ENCODE measurements at places on chromosomes 13 and 19.

GRCh38 chr13:84588023-84588422, 705.7 kb upstream of the SLITRK1 start:
- DNase-seq: no peak

- DNase-seq: no peak
These were observed 388.0 kb downstream of the LMO7 start for GRCh38 chr13:76024151-76024550.

DNA sequence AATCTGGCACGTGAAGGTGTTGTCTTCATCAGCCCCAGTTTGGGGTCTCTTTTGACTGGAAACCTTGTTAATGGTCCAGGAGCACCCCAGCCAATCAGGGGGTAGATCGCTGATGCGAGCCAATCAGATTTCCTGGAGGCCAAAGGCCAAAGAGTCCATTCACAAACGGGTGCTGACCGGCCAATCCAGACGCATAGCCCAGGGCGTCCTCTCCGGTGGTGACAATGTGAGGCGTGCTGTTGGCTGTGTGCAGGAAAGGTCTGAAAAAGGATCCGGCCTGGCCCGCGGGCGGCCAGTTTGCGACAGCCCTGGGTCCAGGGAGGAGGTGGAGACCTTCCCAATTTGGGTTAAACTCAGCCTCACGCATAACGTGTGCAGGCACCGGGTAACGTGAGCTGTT, 3.1 kb downstream of the MAST3 start:
- DNase-seq: no peak

GRCh38 chr13:96968027-96968426, 26.2 kb downstream of the OXGR1 start:
- no peak for DNase-seq

- no peak for DNase-seq
These were observed 6.2 kb downstream of the ZNF763 start for GRCh38 chr19:11971041-11971440.

DNA sequence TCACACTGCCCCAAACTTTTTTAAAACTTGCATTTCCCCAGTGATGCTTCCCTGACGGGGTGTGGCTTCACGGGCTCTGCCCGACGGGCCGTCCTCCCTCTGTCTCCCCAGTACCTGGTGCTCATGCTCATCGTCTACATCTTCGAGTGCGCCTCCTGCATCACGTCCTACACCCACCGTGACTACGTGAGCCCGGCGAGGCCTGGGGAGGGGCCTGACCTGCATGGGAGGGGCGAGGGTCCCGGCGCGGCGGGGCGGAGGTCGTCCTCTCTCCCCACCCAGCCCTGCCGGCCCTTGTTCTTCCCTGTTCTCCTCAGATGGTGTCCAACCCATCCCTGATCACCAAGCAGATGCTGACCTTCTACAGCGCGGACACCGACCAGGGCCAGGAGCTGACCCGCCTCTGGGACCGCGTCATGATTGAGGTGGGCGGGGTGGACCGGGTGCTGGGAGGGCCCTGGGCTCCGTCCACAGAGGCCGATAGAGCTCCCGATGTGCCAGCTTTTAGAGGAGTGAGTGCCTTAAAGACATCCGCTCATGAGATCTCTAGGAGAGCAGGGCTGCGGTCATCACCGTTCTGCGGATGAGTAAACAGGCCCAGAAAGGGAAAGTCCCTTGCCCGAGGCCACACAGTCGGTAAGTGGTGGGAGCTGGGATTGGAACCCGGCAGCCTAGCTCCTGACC, 6.9 kb downstream of the UPK1A start:
- DNase-seq: no peak

GRCh38 chr13:98772794-98773452, 20.5 kb upstream of the SLC15A1 start:
- no peak for DNase-seq

GRCh38 chr19:10935371-10936059, 6.9 kb downstream of the TIMM29 start:
- no peak for DNase-seq

GRCh38 chr13:111620586-111620985, 300.1 kb downstream of the TEX29 start:
- DNase-seq: no peak

GRCh38 chr19:38492181-38492813, 58.8 kb downstream of the RYR1 start:
- no peak for DNase-seq

DNA sequence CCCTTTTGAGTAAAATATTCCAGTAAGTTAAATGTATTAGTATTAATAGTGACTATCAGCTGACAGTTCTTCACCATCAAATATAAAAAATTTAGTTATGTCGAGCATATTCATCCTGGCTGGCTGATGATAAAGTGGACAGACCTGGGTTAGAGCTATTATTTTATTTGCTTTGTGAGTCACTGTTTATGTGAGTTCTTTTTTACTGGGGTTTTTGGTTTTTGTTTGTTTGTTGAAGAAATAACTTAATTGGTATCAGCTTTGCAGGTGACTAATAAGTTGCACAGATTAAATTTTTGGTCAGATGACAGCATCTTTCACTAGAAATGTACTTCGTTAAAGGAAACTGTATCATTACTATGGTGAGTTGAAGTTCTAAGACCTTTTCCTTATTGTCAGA, 224.7 kb downstream of the GGACT start:
- DNase-seq: no peak

DNA sequence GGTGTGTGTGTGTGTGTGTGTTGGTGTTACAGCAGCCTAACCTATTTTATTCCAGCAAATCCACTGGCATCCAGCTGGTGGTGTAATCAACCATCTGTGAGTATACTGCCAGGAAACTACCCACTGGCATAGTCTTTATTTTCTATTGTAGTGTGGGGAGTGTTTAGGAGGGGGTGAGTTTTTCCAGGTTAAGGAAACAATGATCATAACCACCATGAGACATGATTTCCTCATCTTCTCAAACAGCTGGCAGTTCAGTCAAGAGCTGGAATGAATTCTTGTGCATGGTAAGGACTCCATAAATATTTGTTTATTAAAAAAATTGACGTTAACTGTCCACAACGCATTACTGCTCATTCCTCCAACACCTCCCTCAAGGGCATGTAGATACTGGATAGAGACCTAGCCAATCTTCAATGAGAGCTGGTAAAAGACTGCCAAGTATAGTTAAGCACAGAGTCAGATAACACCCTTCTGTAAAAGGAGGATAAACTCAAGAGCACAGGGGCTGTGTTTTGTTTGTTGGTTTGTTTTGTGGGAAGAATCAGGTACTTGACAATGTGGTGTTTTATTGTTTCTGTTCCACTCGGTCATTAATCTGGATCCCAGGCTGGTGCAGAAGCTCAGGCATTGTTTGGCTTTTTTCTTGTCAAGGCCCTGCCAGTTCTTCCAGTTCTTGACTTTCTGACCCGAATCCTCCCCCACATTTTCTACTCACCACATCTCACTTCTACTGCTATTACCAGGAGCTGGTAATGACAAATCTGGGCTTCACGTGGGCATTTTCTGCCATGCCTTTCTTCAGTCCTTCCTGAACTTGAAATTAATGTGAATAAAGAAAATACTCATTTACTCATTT, 31.6 kb upstream of the SLC46A3 start:
- DNase-seq: no peak

DNA sequence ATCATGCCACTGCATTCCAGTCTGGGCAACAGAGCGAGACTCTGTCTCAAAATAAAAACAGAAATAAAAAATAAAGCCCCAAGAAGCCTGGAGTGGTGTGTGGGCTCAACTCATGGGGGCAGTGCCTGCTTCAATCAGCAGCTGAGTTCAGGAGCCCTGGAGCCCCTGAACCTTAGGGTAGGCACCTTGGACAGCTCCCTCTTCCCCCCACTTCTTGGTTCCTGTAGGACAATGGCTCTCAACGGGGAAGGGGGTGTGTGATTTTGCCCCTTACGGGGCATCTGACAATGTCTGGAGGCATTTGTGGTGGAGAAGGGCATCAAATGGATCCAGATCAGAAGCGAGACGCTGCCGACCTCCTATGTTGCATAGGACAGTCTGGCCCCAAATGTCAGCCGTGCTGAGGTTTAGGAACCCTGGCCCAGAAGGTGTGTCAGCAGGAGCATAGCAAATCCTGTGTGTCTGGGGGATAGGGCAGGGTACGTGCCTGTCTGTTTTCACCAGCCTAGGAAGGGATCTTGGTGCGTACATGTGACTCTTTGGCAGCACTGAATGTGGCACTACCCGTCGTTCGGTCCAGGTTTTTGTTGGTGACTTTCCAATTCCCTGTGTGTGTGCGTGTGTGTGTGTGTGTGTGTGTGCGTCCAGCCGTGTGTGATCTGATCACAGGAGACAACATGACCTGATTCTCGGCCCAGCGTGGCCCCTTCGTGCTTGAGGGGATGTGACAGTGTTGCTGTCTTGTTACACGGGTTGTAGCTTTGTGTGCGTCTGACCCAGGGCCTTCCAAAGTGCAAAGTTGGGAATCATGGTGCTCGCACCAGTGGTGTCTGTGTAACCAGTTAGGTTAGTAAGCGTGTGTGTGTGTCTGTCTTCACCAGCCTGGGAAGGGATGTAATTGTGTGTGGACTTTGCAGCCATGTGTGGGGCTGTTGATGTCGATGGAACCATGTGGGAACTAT, 7.5 kb downstream of the IGLON5 start:
- no peak for DNase-seq

- no peak for DNase-seq
These were observed 102.8 kb downstream of the TEX29 start for GRCh38 chr13:111423168-111423785.

DNA sequence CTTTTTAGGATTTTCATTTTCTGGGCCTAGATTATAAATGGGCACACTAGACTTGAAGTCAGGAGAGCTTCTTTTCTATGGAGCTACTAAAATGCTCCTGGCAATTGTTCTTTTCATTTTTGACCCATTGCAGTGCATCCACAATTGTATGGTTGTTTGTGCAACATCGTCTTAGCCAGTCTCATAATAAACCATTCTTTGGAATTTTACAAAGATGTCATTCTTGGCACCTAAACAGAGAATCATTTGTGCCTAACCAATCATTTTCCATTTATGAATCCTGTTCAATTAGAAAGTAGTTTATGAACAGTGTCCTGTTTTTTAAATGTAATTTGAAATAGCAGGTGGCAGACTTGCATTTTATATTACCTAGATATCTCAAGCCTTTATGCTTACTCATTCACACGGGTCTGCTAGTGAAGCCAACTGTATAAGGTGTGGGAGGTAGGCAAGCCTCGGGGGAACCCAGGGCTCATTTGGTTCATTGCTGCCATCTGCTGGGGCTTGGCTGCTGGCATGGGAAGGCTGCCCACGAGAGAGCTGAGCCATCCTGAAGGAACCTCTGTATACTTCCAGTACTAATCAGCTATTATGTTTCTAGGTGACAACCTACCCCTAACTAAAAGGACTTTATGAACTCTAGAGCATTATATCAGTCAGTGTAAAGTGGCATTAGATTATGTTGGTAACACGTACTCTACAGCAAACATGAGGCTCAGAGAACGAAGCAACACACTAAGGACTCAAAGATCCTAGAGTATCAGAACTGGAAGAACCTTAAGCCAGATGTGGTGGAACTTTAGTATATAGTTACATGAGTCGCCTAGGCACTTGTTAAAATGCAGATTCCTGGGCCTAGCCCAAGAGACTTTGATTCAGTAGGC, 60.0 kb downstream of the TPT1 start:
- no peak for DNase-seq

GRCh38 chr13:114106991-114107685, 25.3 kb downstream of the RASA3 start:
- DNase-seq: peak; percentile 74

DNA sequence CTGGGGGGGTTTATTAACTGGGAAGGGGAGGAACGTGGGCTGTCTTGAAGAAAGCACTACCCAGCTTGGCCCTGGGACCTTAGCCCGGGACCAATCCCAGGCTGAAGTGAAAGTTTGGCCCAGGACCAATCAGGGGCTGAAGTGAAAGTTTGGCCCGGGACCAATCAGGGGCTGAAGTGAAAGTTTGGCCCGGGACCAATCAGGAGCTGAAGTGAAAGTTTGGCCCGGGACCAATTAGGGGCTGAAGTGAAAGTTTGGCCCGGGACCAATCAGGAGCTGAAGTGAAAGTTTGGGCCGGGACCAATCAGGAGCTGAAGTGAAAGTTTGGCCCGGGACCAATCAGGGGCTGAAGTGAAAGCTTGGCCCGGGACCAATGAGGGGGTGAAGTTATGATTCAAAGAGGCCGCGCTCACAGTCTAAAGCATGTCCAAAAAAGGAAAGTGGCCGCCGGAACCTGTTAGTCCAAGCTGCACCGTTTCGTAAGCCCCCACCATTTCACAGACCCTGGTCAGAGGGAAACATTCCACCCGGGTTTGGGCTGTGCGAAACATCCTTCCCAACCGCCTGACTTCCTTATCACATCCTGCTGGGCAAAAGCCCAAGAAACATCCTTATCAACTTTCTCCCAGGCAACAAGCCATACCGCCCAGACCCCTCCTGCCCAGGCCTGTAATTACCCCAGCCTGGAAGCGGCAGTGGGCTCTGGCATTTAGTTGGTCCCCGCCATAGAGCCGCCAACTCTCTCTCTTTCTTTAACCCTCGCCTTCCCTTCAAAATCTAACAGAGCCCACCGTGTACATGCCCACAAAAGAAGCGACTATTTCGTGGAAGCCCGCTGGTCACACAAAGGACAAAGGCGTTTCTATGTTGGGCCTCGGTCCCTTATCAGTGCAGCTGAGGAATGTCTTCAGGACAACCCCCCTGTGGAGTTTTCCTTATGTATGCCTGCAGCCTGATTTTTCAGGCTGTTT, 1.1 kb downstream of the ZNF850 start:
- DNase-seq: peak; percentile 76

GRCh38 chr19:4181053-4181508, 1.3 kb downstream of the SIRT6 start:
- no peak for DNase-seq

- no peak for DNase-seq
These were observed 103.9 kb downstream of the HS6ST3 start for GRCh38 chr13:96193728-96194310.

DNA sequence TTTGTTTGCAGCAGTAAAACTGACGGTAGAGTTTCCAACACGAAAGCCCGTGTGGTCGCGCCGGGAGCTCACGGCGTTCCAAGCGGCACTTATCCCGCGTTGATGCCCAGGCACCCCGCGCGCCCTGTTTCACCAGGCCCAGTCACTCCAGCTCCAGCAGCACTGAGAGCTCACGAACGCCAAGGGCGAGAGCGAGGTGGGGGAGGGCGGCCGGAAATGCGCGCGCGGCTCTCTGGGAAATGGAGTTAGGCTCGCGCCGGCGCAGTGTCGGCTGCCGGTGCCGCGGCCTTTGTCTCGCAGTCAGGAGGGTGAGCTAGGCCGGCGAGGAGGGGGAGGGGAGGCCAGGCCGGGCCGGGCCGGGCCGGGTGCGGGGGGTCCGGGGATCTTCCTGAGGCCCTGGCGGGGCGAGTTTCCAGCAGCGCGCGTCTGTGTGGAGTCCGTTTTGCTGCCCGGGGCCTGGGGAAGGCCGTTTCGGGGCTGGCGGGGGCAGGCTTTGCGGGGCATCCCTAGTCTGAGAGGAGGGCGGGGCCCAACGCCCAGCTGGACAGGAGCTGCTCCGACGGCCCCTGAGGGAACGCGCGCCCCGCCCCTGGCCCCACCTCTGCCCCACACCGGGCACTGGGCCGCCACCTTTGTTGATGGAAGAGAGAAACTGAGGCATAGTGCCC, at the start of gene ZNF135:
Gene ZNF135, plus strand, starts transcription at position 280 of the 668 bp plus-strand sequence. CDS start 721 bp downstream, outside the sequence.
- DNase-seq: peak; percentile 98
